ENCODE measurements at places on chromosomes 5 and 9.

- DNase-seq = no peak
Measured at GRCh38 chr5:138772986-138773594, 19.9 kb downstream of the CTNNA1 start.

DNA sequence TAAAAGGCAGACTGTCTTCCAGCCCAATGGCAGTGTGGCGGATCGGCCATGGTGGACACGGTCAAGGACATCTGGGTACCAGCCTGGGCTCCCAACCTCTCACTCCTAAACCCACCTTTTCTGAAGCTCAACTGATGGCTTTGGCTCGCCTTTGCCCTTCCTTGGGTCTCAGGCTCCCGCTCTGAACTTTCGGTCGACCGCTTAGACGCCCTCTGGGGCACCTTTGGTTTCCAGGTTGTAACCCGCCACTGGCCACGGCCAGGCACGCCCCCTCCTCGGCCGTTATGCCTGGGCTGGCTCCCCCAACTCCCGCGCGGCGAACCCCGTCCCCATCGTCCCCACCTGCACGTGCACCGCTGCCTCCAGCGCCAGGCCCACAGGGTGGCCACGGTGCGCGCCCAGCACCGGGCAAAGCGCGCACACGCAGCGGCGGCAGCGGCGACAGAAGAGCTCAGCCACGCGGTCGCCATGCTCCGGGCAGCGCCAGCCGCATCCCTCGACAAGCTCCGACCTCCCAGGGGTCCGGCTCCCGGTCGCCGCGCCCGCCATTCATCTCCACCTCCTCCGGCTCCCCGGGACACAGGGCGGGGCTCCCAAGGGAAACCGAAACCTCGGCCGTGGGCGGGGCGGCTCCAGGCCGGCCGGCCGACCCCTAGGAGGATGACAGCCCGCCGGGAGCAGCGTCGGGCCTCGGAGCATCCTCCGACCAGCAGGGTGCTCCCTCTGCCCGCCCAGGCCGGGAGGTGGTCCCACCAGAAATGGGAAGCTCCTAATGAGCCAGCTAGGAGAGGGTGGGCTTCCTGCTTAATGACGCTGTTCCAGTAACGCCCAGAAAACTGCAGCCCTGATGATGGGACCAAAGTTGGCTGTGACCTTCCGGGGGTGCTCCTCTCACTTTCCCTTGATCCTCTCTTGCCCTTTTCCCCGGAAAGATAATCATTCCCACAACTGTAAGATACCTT lies at the start of gene TRIM14:
TRIM14 (minus strand) TSS at position 583 of the 962 bp plus-strand sequence; CDS start at position 549, 34 bp downstream.
- DNase-seq = peak; percentile 63

GRCh38 chr5:171596391-171596878 lies 177.0 kb downstream of the FGF18 start:
- no peak for DNase-seq

GRCh38 chr5:154493274-154493673 lies 15.2 kb upstream of the HAND1 start:
- no peak for DNase-seq

DNA sequence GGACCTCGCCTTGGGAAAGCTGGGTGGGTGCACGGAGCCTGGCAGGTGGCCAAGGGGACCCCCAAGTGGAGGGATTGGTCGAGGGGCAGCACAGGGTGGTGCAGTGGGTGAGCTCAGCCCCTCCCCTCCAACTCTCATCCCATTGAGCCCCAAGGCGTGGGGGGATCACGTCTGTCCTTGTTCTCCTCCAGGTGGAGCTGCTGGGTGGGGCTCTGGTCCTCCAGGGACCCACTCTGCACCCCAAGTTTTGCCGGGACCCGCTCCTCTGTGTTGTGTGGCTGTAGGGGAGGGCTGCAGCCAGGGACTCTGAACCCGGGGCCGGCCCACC lies 3.6 kb upstream of the FUT7 start:
- no peak for DNase-seq

DNA sequence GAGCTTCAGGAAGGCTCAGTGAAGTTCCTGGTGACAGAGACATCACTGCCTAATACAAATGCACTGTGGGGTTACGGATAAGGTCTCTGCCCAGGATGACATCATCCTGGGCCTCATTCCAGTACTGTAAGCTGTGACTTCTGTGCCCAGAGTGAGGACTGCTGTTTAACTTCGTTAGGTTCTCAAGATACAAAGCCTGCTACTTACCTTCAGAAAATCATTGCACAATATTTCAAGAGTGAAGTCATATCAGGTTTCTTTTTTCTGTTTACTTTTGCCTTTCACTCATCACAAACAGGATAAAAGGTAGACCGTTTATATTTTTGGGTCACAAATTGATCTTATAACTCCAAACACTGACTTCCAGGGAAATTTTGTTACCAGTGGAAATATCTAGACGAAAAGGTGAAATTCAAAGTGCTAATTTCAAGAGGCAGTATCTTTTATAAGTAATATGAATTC lies 241.2 kb downstream of the PIK3R1 start:
- DNase-seq = peak; percentile 29

- no peak for DNase-seq
Measured at GRCh38 chr9:136174779-136175615, 29.9 kb downstream of the LHX3 start.

DNA sequence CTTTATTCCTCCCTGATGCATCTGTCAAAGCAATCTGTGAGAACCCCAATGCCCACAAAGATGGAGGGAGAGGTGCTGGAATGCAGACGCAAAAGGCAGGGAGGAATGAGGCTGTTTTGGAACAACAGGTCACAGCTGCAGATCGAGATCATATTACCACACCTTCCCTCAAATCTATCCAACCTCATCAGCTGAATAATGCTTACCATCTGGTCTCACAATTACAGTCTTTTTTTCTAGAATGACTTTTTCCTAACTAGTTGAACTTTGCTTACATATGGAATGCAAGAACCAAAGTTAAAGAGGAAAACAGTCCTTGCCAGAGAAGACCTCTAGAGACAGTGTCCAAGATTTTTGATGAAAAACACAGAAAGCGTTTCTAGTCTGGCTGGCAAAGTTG lies 158.1 kb downstream of the LPAR1 start:
- DNase-seq = no peak

DNA sequence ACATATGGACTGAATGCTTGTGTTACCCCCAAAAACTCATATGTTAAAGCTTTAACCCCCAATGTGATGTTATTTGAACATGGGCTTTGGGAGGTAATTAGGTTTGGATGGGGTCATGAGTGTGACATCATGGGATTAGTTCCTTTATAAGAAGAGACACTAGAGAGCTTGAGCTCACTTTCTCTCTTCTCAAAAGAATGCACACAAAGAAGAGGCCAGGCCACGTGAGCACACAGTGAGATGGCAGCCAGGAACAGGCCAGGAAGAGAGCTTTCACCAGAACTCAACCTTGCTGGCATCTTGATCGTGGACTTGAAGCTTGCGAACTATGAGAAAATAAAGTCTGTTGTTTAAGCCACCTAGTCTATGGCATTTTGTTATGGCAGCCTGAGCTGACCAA lies 360.6 kb downstream of the NR2F1-AS1 start:
- DNase-seq = no peak

DNA sequence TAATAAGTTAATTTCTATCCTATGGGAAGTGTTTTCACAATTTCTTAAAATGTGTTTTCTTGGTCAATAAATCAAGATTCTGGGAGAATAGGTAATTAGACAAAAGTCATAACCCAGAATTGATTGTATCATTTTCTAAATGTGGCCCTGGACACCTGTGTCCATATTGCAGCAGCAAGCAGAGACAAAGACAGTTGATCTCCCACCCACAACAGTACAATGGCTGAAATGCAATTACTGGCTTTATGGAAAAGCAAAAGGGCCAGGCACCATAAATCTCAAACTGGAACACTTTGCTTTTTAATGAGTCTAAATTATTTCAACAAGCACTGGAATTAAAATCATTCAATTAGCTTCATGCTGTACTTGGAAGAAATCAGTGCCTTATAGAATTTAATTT lies 157.2 kb downstream of the ESM1 start:
- DNase-seq = no peak

DNA sequence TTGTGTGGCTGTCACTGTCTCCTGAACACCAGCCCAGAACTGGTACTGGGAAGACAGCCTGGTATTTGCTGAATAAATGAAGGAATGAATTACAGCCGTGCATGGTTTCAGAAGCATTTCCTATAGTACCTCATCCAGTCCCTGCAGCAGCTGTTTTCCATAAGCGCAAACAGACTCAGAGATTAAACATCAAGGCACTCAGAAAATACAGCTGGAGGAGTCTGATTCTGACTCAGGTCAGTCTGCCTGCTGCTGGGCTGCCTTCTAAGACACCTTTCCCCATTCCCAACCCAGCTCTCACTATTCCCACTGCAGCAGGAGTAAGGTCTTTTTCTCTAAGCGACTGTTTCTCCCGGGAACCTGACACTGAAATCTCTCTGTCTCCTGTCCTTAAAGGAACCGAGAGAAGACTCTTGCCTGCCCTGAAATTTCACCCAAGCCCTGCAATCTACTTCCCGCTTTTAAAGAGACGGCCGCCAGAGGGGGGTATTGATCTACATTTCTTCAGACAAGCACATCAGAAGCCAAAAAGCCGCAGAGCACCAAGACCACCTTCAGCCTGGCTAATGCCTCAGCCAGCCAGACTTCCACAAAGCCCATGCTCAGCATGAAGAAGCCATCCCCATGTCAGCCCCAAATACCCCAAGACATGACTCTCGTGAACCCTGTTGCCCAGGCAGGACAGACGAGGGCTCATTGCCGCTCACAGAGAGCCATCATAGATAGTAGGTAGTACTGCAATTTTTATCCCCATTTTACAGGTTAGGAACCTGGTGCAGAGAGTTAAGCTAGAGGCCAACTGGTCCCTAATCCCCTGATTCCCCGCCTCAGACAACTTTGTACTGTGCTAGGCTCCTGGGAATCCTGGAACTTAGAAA lies 5.4 kb upstream of the FOXI1 start:
- DNase-seq = peak; percentile 78

- DNase-seq = no peak
Measured at GRCh38 chr5:59152701-59153245, 569.9 kb downstream of the RAB3C start.

GRCh38 chr9:97860451-97861147 lies 7.6 kb downstream of the FOXE1 start:
- no peak for DNase-seq

DNA sequence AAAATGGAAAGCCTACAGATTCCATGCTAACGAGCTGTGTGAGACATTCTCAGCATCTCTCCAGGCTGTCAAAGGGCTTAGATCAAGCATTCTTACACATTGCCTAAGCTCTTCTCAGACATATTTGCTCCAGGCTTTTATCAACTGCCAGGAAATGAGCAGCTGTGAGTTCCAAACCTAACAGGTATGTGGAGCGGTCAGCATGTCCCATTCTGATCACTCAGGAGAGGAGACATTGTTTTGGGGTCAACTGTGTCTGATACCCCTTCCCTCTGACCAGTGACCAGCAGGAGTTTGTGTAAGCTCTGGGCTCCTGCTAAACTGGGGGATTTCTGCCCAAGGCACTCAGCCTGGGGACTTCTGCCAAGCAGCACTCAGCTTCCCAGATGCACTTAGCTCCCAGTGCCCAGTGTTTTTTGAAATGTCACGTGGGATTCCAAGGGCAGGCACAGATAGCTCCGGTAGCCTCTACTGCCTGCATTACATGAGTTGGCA lies 229.1 kb downstream of the SEC61B start:
- no peak for DNase-seq

GRCh38 chr5:5585751-5586341 lies 163.4 kb downstream of the ICE1 start:
- DNase-seq = no peak

DNA sequence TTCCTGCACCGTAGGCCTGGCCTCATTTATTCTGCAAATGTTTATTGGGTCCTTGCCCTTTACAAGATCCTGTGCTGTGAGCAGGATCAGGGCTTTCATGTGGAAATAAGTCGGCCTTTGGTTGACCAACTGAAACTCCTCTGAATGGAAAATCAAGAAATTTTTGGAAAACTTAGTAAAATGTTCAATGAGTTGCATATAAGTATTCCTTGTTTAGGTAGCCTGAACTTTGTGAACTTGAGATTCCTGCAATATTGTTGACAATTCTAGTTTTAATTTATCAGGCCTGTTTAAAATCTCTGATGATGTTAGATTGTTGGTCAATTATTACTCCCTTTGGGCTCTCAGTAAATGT lies 1.1 kb downstream of the MAML1 start:
- no peak for DNase-seq

DNA sequence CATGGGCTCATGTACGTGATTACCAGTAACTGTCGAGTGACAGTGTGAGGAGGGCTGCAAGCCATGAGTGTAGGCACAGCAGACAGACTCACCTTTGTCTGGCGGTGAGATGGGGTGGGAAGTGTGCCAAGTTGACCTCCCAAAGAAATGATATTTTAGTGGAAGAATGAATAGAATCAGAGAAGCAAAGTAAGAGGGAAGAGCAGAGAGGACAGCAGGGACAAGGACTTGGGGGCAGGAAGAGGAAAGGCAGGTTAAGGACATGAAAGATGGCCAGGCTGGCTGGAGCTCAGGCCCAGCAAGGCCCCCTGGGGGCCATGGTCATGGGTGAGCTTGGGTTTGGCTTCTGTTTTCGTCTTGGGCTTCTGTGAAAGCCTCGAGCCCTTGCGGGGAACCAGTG lies 20.2 kb downstream of the TGFBI start:
- no peak for DNase-seq

GRCh38 chr9:107707428-107707837 lies 217.9 kb upstream of the KLF4 start:
- no peak for DNase-seq

- DNase-seq = no peak
Measured at GRCh38 chr5:83877911-83878706, 157.5 kb upstream of the HAPLN1 start.

- DNase-seq = no peak
Measured at GRCh38 chr5:175749591-175749990, 91.7 kb downstream of the HRH2 start.

DNA sequence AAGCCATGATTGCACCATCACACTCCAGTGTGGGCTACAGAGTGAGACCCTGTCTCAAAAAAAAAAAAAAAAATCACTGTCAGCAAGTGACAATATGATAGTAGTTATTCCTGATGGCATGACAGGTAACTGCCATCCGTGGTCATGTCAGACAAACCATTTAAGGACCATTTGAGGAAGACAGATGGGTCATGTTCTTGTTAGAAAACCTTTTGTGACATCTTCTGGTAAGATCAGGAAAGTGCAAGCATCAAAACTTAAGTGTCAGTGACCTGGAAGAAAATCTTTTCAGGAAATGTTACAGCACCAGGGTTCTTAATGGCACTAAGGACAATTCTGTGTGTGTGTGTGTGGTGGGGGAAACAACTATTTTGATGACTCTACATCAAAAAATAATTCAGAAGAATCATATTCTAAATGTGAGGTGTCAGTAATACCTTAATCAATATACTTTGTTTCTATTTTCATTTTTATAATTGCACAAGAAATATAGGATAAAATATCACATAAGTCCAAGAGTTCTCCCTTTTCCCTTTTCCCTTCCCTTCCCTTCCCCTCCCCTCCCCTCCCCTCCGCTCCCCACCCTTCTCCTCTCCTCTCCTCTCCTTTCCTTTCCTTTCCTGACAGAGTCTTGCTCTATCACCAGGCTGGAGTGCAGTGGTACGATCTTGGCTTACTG lies 17.8 kb downstream of the SLC38A9 start:
- peak; percentile 18 for DNase-seq

- DNase-seq = no peak
Measured at GRCh38 chr5:181043285-181044092, 3.4 kb downstream of the BTNL9 start.

- DNase-seq = no peak
Measured at GRCh38 chr9:127333221-127334064, 63.5 kb upstream of the SLC2A8 start.

- DNase-seq = no peak
Measured at GRCh38 chr9:16246785-16247184, 623.7 kb downstream of the BNC2 start.

- no peak for DNase-seq
Measured at GRCh38 chr9:134267881-134268724, 58.2 kb upstream of the RXRA start.

- DNase-seq = no peak
Measured at GRCh38 chr5:169374761-169375160, 73.8 kb upstream of the SLIT3 start.

Measured in HEK293T (cell line).